ENCODE measurements at places on chromosomes 3 and 15.

- no peak for ATAC-seq
Observed at GRCh38 chr3:37326144-37326543, 151.8 kb upstream of the LRRFIP2 start.

DNA sequence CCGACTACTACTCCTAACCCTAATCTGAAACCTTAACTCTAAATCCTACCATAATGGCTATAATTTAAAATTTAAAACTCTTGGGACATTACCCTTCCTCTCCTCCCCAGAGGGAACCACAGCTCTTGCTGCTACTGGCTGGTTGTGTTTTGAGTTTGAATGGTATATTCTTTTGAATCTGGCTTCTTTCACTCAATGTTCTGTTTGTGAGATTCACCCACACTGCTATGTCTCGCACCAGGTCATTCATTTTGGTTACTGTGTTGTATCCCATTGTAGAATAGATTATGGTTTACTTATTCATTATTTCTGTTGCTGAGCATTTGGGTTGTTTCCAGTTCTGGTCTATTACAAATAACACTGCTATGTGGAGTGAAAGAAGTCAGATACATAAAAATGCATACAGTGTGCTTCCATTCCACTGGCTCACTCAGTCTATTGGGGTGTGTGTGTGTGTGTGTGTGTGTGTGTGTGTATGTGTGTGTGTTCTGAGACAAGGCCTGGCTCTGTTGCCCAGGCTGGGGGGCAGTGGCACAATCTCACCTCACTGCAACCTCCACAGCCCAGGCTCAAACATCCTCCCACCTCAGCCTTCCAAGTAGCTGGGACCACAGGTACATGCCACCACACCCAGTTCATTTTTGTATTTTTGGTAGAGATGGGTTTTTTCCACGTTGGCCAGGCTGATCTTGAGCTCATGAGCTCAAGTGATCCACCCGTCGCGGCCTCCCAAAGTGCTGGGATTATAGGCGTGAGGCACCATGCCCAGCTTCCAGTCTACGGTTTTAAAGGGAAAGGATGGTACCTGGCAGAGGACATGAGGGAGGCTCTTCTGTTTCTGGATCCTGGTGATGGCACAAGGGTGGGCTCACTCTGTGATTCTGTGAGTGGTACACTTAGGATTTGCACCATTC lies 19.2 kb upstream of the SYNM start:
- no peak for ATAC-seq

DNA sequence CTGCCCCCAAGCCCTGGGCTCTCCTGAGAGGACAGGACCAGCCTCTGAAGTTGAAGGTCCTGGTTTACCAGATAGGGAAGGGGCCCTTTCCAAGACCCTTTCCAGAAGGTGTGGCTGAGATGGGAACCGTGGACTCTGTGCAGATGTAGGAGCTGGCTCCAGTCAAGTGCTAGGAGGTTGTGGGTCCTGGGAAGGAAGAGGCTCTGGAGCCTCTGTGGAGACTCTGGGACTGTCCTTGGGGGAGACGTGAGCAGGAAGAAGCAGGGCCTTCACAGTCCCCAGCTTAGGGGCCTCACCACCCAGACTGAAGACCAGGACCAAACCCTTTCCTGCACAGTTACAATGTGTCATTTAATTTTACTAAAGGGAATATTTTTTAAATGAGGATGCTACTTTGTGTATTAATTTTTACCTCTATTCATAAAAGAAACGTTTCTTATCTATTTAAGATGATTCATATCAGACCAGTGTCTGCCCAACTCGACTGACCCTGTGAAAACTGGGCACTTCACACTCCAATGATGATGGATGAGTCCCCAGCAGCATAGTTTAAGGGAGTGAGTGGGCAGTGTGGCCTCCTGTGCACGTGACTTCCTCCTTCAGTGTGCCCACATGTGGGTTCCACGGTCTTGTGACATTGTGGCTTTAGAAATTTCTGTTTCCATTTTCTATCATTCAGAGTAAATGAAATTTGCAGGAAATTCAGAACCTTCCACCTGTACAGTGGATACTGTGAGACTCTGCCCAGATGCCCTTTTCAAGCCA lies 10.9 kb downstream of the CCR5AS start:
- ATAC-seq, result no peak

GRCh38 chr3:123020709-123021108 lies 6.9 kb downstream of the SEMA5B start:
- ATAC-seq, result no peak

DNA sequence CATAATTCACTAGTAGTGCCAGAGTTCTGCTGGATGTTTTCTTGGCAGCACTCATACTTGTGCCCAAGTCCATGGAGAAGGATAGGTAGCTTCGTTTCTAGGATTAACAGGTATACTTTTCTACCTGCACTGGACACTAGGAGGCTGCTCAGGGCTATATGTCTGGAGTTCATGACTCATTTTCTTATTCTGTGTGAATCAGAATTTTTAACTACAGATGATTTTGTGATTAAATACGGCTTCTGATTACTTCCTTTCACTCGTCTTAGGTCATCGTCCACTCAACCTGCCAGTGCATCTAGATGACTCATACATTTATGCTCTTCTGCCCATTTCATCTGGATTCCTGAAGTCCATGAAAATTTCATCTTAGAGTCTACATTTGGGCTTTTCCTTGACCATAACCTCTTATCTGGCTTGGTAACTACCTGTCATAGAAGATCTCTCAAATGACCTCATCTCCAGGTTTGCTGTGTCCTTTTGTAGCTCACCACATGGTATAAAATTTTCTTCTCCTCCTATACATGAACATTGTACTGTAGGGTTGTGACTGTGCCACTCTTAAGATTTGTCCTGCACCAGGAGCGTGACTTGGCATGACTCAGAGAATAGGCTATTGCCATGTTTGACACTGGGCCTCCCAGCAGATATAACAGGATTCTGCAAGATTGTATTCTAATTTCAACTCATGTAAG lies 66.7 kb upstream of the GCSAM start:
- ATAC-seq, result no peak
